ENCODE measurements at places on chromosomes 3 and 15. TPM values are rescaled to one million over a fixed set of nuclear protein-coding genes. Genes with fewer than 3 reads are reported as not detected.

- no peaks in the 10 kb centered on the region for H3K27me3 ChIP-seq
- peak; percentile 86 for DNase-seq
- peak overlapping the region; percentile 74 for H3K27ac ChIP-seq
- peaks cover 64% of the 10 kb centered on the region for H3K4me1 ChIP-seq
Measured at GRCh38 chr3:69784954-69785514, 45.8 kb downstream of the MITF start.

ITPKA gene
- total RNA-seq, result not detected

FBXL22 gene
- 0.27 TPM for total RNA-seq

DNA sequence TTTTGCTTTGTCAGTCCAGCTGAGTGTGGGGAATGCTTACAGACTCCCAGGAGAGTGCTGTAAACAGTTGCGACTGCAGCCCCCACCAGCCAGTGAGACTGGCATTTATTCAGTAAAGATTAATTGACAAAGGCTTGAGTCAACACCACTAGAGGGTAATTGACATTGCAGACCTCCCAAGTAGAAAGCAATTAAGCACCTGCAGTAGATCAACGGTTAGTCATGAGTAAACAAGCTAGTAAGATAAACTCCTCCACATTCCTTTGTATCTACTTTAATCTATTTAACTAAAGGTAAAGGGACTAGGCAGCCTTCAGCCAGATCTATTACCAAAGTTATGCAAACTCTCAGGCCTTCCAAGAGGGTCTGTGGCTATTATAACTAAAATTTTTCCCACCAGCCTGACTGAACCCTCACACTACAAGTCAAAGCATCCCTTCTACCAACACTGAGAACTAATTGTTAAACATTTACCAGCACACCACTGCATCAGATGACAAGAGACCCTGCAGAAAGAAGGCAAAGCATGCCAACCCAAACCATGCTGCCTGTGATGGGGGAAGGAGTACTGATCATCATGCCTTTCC, 30.5 kb upstream of the GALNT15 start:
- H3K27ac ChIP-seq, result no peak overlapping the region
- H3K4me1 ChIP-seq, result peaks cover 25% of the 10 kb centered on the region
- DNase-seq, result no peak

- DNase-seq, result no peak
- peak overlapping the region; percentile 71 for H3K27ac ChIP-seq
- peaks cover 18% of the 10 kb centered on the region for H3K4me1 ChIP-seq
- H3K4me3 ChIP-seq, result no peak overlapping the region
Measured at GRCh38 chr15:58506064-58506490, 74.3 kb downstream of the LIPC start.

UBA7 gene
- total RNA-seq, result 4.9 TPM

GRCh38 chr3:170467007-170467406, 48.3 kb downstream of the CLDN11 start:
- no peaks in the 10 kb centered on the region for H3K27me3 ChIP-seq
- no peaks in the 10 kb centered on the region for H3K4me1 ChIP-seq
- DNase-seq, result no peak
- H3K36me3 ChIP-seq, result no peaks in the 10 kb centered on the region
- no peak overlapping the region for H3K4me3 ChIP-seq
- no peak overlapping the region for H3K27ac ChIP-seq
